ENCODE measurements at places on chromosomes 5 and 9.

GRCh38 chr5:92519811-92520632 is 1061.0 kb downstream of the NR2F1-AS1 start:
- peak; percentile 43 for DNase-seq

DNA sequence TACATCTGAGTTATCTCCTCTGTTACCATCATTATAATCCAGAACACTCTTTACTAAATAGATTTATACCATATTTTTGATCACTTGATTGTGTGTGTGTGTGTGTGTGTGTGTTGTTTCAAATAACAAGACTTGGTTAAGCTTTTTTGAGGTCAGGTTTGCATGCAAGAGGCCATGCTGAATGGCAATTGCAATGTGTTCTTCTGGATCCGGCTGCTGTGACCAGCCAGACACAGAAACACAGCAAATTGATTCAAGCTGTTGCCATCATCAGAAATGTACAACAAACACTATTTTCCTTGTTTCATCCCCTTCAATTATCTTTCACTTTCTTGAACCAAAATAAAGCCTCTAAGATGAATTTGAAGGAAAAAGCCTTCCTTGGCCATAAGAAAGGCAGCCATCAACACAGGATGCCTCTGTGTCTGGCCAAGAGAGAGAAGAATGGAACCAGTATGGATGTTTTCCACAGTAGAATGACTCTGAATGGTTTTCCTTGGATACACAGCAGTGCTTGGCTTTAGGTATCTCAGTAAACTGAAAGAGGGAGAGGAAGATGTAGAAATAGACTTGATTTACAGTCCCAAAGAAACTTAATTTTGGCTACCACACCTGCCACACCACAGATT is 53.9 kb downstream of the DPYSL3 start:
- no peak for DNase-seq

DNA sequence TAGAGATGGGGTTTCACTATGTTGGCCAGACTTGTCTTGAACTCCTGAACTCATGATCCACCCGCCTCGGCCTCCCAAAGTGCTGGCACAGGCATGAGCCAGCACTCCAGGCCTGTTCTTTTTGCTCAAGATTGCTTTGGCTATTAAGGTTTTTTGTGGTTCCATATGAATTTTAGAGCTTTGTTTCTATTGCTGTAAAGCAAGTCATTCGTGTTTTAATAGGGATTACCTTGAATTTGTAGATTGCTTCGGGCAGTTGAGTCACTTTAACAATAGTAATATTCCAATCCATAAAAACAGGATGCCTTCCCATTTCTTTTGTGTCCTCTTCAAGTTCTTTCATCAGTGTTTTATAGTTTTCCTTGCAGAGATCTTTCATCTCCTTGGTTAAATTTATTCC is 22.1 kb downstream of the C6 start:
- DNase-seq: no peak

- no peak for DNase-seq
These were observed 4.2 kb upstream of the PSMD5 start for GRCh38 chr9:120846906-120847305.

- DNase-seq: peak; percentile 84
These were observed 233.9 kb upstream of the TBCA start for GRCh38 chr5:78009937-78010527.

DNA sequence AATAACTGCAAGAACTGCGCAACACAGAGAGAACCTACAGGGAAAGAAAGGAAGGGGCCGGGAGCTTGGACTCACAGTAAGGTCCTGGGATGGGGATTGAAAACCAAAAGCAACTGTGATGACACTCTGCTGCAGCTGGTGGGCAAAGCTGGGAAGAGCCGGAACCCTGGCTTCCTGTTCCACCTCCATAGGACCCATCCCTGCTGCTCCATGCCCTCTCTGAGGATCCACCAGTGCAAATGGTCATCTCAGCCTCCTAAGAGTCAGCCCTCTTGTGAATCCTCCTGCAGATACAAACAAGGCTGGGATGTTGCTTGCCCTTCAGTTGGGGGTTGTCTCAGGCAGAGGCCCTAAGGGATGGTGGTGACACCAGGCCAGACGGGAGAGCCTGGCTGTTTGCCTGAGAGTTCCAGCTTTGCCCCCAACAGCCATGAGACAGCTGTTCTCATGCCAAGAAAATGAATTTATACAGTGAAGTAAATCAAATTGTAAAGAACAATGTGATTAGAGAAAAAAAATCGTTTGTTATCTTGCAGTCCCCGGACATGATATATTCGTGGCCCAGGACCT is 90.8 kb downstream of the TENT4A start:
- peak; percentile 27 for DNase-seq

DNA sequence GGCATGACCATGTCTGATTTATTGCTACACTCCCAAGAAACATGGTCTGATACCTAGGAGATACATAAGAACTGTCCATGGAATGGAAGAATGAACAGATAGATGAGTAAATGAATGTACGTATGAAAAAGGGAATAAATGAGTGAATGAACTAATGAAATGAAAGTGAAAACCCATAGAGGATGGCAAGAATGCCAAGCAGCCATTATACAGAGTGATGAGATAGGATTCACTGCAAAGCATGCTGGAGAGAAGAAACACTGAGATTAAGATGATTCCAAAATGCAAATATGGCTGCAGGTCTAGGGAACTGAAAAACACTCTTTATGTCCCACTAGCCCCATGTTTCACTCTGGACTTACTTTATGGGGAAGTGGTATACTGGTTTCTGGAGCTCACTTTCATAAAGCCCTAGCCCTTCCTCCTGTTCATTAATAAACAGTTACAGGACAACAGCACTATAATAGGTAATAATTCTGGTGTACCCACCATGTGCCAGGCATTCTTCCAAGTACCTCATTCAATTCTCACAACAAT is 170.3 kb upstream of the RAD23B start:
- DNase-seq: no peak

DNA sequence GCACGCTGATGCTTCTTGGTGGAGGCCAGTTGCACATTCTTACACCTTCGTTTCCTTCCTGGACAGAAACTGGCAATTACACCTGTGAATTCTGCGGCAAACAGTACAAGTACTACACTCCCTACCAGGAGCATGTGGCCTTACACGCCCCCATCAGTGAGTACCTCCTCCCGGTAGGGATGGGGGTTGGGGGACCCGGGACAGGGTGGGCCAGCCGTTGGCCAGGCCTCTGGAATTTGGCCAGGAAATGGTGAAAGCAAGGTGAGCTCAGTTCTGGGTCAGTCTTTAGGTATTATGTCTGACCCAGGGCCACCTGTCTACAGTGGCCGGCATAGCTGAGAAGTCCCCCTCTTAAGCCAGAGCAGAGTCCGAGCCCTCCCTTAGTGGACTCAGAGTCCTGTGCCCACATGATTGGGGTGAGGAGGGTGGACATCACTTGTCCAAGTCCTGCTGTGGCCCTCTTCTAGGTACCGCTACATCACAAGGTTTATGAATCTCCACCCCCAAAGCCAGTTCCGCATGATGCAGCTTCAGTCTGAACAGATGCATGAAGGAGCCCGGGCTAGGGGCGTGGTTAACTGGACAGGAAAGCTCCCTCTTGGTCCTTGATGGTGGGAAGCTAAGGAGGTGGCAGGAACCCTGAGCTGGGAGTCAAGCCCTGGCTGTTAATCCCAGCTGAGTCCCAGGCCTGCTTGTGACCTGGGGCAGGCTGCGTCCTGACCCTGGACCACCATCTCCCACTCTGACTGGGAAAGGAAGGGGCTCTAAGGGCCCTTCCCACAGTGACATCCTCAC is 61.3 kb downstream of the AMBP start:
- no peak for DNase-seq

GRCh38 chr9:19533373-19533772 is 124.6 kb downstream of the ACER2 start:
- DNase-seq: no peak

DNA sequence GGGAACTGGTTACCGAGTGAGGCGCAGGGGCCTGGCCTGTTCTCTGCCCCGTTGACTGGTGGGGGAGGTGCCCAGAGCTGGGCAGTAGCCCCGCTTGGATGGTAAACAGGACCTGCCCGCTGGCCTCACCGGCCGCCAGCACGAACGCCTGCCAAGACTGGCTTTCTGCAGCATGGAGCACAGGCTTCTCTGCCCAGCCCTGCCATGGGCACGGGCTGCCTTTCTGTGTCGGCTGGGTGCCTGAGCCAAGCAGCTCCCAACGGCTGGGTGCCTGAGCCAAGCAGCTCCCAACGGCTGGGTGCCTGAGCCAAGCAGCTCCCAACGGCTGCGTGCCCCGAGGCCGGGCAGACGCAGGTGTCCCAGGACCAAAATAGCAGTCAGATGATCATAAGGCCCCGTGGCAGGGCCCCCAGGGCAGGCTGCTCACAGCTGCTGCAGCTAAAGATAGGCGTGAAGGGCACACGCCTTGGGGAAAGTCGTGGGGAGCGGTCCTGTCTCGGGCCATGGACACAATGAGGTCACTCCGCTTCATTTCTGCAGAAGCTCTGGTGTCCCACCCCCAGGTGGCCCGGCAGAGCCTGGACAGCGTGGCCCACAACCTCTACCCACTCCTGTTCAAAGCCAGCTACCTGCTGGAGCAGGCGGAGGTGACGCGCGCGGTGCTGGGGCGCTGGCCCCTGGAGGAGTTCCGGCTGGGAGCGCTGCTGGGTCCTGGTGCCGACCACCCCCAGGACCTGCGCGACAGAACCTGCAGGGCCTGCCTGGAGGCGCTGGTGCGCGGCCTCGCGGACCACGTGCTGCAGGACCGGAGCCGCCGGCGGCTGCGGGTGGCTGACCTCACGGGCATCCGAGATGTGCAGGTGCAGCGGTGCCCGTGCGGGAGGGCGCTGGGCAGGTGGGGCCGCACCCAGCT is at the start of gene LRRC14B:
Gene LRRC14B (plus strand): TSS at position 460 of the 913 bp plus-strand sequence. CDS start 44 bp downstream, at position 504.
- DNase-seq: peak; percentile 86

DNA sequence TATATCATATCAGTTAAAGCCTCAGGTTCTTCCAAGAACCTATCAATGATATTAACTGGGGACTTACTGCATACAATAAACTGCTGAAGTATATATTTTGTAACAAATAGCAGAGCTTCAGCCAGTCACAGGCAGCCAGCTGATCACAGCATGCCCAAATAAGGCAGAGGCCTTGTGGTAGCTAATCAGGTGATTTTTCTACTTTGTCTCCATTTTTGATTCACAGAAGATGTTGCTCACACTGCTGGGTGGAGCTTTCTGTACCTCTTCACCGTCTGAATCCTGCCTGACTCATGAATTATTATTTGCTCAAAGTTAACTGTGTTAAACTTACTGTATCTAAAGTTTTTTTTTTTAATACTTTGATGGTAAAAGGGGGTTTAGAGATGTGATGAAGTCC is 357.4 kb downstream of the PSAT1 start:
- no peak for DNase-seq

DNA sequence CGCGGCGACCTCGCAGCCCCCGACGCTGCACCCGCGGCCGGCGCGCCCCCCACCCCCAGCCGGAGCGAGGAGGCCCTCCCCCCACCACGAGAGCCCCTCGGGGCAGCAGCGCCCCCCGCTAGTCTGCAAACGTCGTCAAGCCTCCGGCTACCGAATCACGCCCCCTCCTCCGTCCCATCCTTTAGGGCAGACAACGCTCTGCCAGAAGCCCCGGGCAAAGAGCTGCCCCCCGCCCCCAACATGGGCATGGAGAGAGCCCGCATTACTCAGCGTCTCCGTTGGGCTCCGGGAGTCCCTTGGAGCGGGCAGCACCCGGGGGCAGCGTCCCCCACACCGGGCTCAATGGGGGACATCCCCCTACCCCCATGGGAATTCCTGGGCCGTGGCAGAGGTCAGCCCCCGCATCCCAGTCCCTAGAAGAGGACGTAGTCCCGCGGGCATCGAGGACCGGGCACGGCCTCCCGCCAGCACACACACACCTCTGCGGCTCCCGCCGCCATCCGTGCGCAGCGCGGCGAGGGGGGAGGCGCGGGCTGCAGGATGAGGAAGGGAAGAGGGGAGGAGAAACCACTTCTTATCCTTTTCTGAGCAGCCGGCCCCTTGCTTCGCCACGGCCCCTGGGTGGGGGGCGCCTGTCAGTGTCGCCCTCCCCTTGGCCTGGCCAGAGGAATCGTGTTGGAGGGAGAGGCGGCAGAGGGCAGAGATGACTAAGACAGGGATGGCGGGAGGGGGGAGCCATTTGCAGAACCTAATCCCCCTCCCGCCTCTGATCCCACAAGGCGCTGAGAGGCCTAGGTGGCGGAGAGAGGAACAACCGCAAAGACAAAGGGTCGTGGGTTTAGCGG is 750 bp downstream of the DNM1 start:
- peak; percentile 46 for DNase-seq

GRCh38 chr5:119785057-119785456 is 155.7 kb downstream of the FAM170A start:
- no peak for DNase-seq

GRCh38 chr5:104265531-104266140 is 703.0 kb upstream of the NUDT12 start:
- DNase-seq: no peak

- no peak for DNase-seq
These were observed 17.9 kb upstream of the ASS1 start for GRCh38 chr9:130426883-130427282.

- DNase-seq: no peak
These were observed 7.1 kb downstream of the PRKAA1 start for GRCh38 chr5:40790947-40791593.

- no peak for DNase-seq
These were observed 1215.7 kb downstream of the MAT2B start for GRCh38 chr5:164721116-164721515.

- peak; percentile 48 for DNase-seq
These were observed 15.7 kb downstream of the LVRN start for GRCh38 chr5:115977988-115978387.

DNA sequence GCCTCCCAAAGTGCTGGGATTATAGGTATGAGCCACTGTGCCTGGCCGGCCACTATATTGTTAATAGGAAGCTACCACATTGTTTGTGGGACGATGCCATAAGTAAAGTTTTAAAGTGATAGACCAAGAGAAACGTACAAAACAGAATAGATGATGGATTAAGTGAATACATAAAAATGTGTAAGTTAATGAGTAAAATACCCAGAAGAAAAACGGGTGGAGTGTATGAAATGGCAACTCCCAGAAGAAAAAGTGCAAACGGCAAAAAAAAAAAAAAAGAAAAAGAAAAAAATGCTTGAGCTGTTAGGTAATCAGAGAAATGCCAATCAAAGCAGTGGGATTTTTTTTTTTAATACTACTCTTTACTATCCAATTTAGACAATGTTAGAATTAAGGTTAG is 246.0 kb downstream of the PDZD2 start:
- DNase-seq: no peak
